ENCODE measurements at places on chromosomes 1 and 21.

DNA sequence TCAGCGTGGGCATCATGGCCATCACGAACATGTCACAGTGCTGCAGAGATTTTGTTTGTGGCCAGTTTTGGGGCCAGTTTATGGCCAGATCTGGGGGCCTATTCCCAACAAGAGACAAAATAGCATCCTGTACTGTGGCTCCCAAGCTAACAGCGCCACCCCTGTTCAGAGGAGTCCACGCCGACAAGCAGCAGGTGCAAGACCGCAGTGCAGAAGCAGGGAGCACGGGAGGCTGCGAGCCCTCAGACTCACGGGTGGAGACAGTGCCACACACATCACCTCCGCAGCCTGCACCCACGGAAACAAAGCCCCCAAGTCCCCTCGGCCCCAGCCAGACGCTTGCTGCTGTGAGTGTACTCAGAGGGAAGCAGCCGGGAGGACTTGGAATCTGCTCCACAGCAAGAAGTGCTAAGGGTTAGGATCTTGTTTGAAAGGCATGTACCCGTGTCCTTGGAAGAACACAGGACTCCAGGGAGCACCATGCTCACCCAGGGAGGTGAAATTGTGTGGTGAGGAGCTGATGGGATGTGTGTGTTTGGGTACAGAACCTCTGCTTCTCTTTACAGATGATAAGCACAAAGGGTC is 7.1 kb downstream of the TCP10L start:
- peak; percentile 48 for DNase-seq

DNA sequence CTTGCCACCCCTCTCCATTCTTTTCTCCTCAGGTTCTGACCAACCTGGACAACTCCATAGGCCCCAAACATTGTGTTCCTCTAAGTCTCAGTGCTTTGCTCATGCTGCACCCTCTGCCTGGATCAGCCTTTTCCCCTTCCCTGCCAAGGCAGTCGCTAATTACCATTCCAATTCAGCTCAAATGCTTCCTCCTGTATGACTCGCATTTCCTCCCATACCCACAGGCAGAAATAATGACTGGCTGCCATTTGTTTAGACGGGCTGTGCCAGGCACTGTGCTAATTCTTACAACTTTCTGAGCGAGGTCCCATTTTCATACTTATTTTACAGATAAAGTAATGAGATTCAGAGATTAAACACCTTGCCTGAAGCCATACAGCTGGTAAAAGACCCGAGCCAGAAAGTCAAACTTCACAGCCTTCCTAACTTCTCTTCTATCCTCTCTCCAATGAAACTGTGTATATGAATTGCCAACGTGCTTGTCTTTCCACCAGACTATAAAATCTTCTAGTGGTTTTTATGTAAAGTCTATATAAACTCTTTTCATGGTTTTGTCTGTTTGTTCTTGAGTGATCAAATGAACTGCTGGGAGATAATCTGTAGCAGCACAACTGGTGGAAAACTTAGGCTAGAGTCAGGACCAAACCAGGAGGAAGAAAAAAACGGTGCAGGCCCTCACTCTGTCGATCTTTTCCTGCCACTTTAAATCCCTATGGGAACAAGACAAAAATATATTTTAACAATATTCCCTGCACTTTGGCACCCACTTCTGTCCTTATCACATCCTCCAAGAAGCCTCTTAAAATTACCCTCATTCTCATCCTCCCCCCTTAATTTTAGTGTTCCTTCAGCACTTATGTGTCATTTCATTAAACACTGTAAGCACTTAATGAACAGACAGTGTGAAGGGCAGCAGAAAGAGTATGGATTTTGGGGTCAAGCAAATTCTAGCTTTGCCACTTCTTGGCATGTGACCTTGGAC is 33.7 kb downstream of the RAB3B start:
- DNase-seq: no peak

DNA sequence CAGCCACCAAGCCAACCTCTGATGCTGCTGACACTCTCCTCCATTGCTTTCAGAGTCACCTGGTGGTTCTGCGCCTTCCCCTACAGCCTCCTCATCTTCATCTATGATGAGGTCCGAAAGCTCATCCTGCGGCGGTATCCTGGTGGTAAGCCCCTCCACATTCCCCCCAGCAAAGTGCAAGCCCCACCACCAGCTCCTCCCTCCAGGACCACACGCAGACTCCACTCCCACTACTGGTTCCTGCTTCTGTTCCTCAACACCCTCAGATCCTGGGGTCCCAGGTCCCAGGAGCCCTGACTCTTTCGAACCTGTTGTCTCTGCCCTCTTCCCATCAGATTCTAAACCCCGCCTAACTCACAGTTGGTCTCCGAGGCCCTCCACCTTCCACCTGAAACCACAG is 11.6 kb upstream of the ATP1A4 start:
- no peak for DNase-seq

GRCh38 chr1:27521336-27521831 is 31.4 kb upstream of the WASF2 start:
- DNase-seq: no peak

- DNase-seq: no peak
Observed at GRCh38 chr1:162549001-162549400, 12.5 kb upstream of the UAP1 start.

- no peak for DNase-seq
Observed at GRCh38 chr1:208556461-208556860, 312.3 kb upstream of the PLXNA2 start.

DNA sequence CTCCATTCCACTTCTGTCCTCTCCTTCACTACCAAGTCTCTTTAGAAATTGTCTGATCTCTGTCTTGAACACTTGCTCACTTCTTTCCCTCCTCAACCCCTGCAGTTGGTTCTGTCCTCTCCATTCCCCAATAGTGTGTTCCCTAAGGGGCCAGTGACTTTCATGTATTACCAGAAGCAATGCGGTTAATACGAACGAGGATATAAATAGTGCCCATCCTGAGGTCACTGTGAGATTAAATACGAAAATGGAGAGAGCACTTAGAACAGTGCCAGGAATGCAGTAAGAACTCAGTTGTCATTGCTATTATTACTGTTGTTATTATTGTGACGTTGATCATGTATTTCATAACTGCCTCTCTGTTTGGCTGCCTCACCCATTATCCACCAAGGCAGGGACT is 53.0 kb upstream of the ARTN start:
- no peak for DNase-seq

GRCh38 chr1:41743366-41743765 is 175.4 kb downstream of the HIVEP3 start:
- no peak for DNase-seq

- DNase-seq: no peak
Observed at GRCh38 chr1:196584696-196585095, 23.5 kb downstream of the KCNT2 start.

DNA sequence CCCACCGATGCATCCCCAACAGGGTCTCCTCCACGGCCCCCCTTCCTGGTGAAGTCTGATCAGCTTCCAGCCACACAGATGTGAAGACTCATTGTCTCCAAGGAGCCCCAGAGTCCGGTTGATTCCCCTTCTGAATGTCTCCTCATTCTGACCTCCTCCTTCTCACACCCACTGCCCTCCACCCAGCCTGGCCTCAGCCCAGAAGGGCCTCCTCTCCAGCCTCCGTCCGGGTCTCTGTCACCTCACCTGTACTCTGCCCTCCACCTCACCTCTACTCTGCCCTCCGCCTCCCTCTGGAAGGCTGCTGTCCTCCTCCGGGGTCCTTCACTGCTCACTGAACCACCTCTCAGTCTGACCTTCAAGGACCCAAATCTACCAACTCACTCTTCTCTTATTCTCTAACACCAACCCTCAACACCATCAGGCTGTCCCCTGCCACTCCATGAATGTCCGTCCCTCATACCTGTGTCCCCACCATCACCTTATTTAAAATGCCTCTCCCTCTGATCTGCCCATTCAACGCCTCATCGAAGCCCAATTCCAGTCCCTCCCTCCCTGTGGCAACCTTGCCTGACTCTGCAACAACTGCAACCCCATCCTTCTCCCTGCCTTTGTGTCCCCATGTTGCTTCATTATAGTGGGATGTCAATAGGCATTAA is 201.2 kb downstream of the TOMM20 start:
- no peak for DNase-seq

DNA sequence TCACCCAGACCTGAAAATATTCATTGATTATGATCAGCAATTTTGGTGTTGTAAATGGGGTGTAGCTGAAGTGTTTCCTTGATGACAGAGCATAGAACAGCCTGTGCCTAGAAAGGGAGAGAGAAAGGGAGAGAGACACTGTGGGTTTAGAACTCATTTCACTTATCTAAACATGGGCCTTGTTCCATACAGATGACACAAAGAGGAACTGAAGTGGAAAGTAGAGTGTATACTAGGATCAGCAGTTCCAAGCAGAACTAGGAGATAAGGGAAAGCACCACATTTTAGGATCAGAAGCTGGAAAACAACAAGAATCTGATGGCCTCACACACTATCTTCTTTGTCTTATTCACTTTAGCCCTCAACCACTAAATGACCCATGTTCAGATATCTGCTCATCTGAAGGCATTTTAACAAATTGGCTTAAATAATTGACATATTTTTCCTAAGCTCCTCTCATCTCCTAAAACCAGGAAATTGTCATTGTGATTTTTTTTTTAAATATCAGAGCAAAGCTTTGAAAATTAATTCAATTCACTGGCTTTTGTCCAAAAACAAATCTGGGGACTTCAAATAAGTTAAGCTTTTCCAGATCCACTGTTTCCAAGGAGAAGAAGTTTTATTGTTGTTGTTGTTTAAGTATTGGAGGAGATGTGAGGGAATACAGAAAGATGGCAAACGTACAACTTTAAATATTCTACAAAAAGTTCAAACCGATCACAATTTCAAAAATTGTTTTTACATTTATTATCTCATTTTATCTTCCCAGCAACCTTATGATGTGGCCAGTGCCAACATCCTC is 103.8 kb downstream of the LYPLAL1 start:
- no peak for DNase-seq

- peak; percentile 77 for DNase-seq
Observed at GRCh38 chr1:28091043-28091781, 2.8 kb upstream of the EYA3 start.

- DNase-seq: no peak
Observed at GRCh38 chr1:51504806-51505525, 14.1 kb downstream of the EPS15 start.

DNA sequence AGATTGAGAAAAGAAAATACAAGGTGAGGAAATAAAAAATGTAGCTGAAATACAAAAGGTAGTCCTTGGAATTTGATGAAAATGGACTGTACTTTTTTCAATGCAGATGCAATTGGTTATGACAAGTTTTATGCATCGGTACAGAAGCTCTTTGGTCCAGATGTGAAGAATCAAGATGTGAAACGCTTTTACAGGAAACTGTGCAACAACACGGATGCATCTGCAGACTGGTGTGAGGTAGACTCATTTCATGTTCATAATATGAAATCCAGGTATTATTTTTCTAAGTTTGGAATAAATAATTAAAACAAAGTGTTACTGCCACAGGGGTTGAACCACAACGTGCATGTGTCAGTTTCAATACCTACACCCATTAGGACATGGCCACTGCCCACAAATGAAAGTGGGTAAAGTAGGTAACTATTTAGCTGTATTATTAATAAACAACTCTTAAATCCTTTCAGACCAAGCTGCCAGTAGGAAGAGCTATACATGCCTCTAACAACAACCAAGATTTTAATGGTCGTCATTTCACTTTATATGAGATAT is 8.4 kb downstream of the WDR64 start:
- no peak for DNase-seq

DNA sequence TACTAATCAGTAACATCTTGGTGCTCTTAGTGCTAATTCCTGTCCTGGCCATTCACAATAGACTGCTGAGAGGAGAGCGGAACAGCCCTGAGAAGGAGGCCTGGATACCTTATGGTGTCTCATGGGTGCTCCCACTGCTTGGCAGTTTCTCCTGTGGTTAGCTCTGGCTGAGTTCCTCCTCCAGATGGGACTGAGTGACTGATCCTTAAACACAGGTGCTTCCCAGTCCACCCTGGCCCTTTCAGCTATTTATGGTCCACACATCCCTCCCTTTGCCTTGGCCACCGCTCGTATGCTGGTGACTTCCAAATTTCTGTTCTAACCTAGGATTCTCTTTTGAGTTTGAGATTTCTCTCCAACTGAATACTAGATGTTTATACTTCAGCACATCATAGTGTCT is 157.0 kb upstream of the CACNA1E start:
- DNase-seq: no peak

GRCh38 chr1:27005648-27006496 is 6.8 kb downstream of the TENT5B start:
- no peak for DNase-seq

GRCh38 chr1:43463479-43463878 is 9.7 kb upstream of the HYI start:
- DNase-seq: no peak

DNA sequence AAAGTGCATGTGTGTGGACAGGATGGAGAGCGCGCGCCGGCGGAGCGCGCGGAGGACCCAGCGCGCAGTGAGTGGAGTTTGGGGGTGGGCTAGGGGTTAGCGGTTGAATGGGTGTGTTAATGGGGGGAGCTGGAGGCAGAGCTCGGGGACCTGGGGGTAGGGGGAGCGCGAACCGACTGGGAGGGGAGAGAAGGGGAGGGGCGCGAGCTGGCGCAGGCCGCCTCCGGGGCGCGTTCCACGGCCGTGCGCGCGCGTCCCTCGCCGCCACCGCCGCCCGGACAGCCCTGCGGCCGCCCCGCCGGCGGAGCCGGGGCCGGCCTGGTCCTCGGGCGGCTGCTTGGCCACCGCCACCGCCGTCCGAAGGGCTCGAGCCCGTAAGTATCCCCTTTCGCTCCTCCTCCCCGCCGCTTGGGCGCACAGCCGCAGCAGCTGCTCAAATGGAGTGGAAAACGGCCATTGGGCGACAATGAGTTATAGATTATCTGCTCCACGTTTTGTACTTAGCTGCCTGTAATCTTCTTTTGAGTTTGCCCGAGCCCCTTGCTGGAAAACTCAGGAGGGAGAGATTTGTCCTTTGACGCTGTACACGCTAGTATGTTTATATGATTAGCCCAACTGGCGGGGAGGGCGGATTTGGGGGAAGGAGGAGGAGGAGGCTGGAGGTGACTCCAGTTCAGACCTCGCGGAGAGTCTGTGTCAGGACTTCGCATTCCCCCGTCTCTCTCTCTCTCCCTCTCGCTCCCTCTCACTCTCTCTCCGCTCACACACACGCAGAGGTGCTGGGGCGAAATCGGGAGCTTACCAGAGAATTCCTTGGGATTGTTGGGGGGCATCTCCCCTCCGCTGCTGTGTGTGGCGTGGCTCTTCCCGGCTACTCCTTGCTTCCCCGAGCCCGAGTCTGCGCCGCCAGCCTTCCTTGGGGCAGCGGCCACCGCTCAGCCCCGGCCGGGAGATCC is at the start of gene ADGRL2:
ADGRL2 (plus strand) TSS at position 240 of the 956 bp plus-strand sequence. CDS start 36,051 bp downstream, outside the sequence.
- no peak for DNase-seq

DNA sequence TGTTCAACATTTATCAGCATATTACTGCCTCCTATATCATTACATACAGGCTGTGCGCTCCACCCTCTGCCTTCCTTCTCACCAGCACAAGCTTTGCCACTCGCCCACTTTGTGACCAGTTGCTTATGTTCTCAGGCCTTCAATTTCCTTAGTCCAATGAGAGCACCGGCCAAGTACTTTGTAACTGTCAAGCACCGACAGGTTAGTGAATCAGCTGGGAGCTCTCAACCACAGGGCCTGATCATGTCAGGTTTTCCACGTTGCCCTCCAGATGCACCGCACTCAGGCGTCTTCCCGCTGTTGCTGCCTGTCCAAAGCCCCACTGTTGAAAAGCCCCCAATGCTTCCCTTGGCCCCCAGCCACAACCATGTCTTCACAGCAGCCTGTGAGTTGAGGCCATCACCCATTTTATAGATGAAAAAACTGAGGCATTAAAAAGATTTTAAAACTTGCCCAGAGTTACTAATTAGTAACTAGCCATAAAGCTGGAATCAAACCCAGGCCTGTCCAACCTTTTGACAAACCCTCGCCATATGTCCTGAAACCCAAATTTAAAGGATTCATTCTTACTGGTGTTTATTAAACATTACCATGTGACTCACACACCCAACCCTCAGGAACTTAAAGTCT is 3.4 kb upstream of the KCNN3 start:
- no peak for DNase-seq

Data from DND-41 (cell line).